ENCODE measurements at places on chromosomes 11 and 22.
A peak's percentile ranks its signal among the peaks of the same experiment; 100 is the strongest.

DNA sequence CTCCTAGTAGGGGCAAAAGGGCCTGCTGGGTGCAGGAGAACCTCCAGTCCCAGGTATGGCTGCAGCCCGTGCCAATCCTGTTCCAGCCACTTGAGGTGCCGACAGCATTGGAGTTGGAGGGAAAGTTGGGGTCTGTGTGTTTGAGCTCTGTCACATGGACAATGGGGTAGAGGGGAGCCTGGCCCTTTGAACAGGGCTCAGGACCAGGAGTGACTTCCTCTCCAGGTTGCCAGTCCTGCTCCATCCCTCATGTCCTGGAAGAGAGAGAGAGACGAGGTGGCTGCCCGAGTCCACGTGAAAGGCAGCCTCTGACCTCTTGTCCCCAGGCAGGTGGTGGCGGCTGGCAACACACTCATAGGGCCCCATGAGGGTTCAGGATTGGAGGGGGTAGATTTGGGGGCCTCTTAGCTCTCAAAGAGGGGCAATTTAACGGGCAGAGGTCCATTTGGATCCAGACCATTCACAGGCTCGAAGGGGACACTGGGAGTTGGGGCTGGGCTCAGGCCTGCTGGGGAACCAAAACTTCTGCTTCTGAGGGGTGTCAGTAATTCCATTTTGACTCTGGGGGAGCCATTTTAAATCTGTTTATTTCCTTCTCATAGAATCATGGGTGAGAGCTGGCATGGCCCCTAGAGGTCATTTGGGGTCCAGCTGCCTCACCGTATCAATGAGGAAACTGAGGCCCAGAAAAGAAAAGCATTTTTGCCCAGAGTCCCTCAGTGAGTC lies 4.1 kb downstream of the ADORA2A start:
- DNase-seq = no peak

GRCh38 chr11:68524213-68524612 lies 63.7 kb downstream of the PPP6R3 start:
- no peak for DNase-seq

DNA sequence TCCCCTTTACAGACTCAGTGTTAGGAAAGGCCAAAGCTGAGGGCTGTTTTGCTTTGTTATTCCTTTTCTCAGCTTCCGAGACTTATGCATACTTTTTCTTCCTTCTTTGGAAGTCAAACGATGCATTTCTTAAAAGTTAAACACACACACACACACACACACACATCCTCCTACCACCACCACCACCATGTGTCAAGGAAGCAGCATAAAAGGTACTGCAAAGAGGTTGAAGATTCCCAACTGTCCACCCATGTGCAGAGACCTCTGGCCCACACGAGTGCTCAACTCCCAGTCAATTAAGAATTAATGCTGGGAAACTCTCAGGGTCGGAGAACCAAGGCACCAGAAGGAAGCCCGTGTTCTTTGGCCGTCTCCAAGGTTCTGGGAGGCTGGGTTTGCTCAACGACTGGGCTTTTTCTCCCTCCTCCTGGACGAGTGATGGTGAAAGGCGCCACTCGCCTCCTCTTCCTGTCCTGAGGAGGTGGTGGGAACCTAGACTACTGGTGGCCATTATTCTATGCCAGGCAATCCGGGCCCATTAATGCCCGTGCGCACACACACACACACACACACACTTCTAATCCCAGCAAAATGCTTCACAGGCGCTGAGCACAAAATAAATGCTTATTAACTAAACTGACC lies 15.1 kb downstream of the MN1 start:
- DNase-seq = no peak

- DNase-seq = peak; percentile 40
These were observed 52.4 kb downstream of the CACNA1I start for GRCh38 chr22:39622881-39623367.

- no peak for DNase-seq
These were observed 15.6 kb upstream of the GNAZ start for GRCh38 chr22:23054531-23055257.

DNA sequence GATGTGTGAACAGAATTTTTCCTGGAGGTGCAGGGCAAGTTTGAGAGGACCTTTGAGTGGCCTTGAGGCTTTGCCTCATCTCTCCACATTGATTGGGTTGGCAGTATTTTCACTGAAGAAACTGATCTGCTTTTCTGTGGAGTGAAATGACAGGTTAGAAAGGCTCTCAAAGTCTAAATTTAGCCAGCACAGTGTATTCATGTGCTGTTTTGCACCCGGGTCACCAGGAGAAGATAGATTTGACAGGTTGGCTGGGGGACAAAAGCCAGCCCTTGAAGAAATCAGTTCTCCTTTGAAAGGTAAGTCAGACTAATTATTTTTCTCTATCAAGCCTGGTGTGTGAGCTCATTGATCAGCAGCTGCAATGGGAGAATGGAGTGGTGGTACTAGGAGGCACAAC lies 152.9 kb downstream of the DBX1 start:
- no peak for DNase-seq

DNA sequence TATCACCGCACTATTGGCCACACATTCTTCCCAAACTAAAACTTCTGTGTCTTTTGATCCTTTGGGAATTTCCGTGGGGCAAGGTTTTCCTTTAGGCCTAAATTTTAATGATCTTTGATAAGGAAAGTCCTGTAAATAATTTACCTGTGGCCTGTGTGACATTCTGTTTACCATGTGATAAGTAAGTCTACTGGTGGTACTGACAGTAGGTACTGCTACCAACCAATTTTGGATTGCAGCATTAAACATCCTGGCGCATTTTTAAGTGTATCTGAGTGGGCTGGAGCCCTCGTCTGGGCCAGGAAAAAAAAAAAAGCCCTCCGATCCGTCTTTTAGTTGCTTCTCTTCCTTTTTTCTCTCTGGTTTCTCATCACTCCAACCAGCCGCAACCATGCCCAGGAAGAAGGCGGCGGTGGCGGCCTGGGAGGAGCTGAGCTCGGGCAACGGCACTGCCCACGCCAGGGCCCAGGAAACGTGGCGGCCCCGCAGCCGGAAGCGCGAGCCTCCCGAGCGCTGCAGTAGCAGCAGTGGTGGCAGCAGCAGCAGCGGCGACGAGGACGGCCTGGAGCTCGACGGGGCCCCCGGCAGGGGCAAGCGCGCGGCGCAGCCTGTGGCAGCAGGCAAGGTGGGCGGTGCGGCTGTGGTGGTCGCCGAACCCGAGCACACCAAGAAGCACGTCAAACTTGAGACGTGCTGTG lies 33.6 kb downstream of the ASRGL1 start:
- no peak for DNase-seq

- DNase-seq = no peak
These were observed 16.6 kb upstream of the PHLDA2 start for GRCh38 chr11:2945757-2946287.

Measured in activated CD4-positive, alpha-beta T cell treated with anti-CD3 and anti-CD28 coated beads, Interleukin-2, amount 50 U/mL, for 24 hours (primary cell).